ENCODE measurements at places on chromosomes 12 and 14.

- DNase-seq, result no peak
Measured at GRCh38 chr12:86550218-86551145, 294.3 kb upstream of the MGAT4C start.

DNA sequence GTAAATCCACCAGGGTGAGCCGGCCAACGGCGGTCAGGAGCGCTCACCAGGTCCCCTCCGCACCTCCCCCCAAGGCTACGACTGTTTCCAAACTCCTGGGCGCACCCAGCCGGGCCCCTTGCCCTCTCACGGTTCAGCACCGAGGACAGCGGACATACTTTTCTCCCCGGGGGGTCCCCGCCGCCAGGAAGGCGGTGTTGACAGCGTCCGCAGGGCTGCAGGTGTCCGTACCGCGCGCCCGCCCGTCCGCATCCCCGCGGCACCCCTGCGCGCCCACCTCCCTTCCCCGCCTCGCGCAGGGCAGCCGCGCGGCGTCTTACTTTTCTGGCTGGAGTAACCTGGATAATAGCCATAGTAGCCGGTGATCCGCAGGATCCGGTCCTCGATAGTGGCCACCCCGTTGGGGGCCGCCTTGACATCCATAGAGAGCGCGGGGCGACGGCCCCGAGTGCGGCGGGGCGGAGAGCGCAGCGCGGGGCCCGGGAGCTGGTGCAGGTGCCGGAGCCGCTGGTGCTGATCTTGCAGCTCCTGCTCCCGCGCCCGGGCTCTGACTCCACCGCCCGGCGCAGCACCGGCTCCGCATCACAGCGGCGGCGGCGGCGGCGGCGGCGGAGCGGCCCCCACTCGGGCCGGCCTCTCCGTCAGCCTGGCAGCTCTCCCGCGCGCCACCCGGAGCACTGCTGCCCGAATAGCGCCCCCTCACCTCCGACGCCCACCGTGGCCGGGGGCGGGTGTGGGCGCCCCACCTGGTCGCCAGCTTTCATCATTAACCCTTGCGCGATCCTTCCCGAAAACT, at the start of gene SLC35F4:
TSS of gene SLC35F4 (minus strand) at position 690 of the 796 bp plus-strand sequence.
- DNase-seq, result peak; percentile 46

- no peak for DNase-seq
Measured at GRCh38 chr12:32305163-32305562, 94.2 kb upstream of the FGD4 start.

- DNase-seq, result no peak
Measured at GRCh38 chr12:26121323-26122060, 3.3 kb downstream of the BHLHE41 start.

DNA sequence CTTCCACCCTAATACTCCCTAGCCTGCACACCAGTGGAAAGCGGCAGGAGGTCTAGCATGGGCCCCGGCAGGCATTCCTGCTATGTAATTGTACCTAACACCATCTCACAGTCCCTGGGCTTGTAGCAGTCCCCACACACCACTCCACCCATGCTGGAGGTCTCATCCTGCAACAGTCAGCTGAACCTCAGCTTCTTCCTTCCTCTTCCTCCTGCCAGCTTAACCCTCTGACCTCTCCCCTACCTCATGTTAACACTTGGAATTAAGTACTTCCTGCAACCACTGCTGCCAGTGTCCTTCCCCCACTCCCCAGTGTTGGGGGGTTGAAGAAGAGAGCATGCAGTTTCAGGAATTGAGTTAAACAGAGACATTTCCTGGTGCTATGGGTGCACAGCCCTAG, 7.6 kb downstream of the ADCY4 start:
- no peak for DNase-seq

DNA sequence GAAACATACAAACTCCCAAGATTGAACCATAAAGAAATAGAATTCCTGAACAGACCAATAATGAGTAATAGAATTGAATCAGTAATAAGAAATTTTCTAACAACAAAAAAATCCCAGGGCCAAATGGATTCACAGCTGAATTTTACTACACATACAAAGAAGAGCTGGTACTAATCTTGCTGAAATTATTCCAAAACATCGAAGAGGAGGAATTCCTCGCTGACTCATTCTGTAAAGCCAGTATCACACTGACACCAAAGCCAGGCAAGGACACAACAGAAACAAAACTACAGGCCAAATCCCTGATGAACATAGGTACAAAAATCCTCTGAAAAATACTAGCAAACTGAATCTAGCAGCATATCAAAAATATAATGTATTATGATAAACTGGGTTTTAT, 367.8 kb upstream of the CLEC14A start:
- no peak for DNase-seq

DNA sequence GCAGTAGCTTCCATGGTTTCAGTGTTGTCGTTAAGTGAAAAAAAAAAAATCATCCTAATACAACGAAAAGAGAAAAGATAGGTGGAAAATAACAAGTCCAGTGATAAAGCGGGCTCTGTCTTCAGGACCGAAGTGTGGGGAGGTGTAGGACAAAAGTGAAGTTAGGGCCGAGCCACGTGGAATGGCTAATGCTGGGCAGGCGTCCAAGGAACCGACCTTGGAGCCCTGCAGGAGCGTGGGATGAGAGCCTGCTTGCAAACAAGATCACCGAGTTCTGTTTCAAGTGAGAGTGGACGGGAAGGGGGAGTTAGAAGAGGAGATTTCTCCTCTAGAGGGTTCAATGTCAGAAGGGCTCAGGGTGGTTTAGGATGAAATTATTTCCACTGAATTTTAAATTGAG, 22.2 kb downstream of the A2ML1 start:
- no peak for DNase-seq
